Myocyte (in vitro differentiated cells): ENCODE measurements at places on chromosomes 7 and 10. TPM values are rescaled to one million over a fixed set of nuclear protein-coding genes. Genes with fewer than 3 reads are reported as not detected.

Gene GOLGA7B
- 0.29 and 0.42 TPM in 2 replicates for total RNA-seq

Gene RET
- total RNA-seq = 0.08 TPM in 1 of 2 replicates, not detected in the other

Gene PNLIP
- not detected in 2 replicates for total RNA-seq

Gene ITGA8
- total RNA-seq = not detected in 2 replicates

Gene ZNF117
- 12.9 and 13.5 TPM in 2 replicates for total RNA-seq

Gene CPA1
- total RNA-seq = 1.3 and 6.5 TPM in 2 replicates

Gene LBX1
- 11.7 and 14.1 TPM in 2 replicates for total RNA-seq
